Foreskin melanocyte (primary cell): ENCODE measurements at places on chromosomes 12 and 14.

- no peak for DNase-seq
These were observed 943.5 kb downstream of the BCL11B start for GRCh38 chr14:98328496-98328895.

DNA sequence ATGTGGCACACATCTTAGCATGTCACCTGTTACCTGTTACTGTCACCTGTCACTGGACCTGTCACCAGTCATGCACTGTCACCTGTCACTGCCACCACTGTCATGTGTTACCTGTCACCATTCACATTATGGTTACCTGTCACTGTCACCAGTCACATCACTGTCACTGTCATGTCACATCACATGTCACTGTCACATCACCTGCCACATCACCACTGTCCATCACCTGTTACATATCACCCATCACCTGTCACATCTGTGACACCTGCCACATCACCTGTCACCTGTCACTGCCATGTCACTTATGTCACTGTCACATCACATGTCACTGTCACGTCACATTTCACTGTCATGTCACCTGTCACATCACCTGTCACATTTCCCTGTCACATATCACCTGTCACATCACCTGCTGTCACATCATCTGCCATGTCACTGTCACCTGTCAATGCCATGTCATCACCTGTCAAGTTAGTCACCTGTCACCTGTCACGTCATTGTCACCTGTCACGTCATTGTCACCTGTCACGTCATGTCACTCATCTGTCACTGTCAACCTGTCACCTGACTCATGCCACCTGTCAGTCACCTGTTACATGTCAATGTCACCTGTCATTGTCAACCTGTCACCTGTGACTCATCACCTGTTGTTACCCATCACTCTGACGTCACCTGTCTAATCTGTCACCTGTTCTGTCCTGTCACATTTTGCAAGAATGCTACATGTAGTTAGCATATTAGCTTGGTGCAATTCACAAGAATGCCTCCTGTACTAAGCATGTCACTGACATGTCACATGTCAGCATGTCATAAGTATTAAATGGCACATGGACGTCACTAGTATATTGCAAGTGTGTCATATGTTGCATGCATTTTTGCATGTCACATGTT is 29.0 kb upstream of the TESC start:
- no peak for DNase-seq

DNA sequence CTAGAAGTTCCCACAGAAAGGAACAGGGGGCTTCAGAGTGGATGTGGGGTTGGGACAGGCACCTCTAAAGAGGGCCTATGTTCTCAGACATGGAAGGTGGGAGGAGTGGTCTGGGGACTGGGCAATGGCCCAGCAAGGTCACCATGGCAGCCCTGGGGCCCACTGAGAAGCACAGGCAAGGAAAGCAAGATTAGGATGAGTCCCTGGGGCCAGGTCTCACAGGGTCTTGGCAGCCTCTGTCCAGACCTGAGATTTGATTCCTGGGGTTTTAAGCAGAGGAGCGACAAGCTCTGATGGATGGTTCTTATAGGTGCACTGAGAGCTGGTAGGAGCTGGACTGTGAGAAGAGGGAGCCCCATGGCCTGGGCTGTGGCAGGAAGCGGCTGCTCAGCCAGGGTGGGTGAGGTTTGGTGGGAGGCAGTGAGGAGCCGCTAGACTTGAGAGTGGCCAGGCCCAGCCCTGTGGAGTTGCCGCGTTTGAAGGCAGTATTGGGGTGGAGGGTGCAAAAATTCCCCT is 44.0 kb downstream of the DLK1 start:
- DNase-seq = no peak

DNA sequence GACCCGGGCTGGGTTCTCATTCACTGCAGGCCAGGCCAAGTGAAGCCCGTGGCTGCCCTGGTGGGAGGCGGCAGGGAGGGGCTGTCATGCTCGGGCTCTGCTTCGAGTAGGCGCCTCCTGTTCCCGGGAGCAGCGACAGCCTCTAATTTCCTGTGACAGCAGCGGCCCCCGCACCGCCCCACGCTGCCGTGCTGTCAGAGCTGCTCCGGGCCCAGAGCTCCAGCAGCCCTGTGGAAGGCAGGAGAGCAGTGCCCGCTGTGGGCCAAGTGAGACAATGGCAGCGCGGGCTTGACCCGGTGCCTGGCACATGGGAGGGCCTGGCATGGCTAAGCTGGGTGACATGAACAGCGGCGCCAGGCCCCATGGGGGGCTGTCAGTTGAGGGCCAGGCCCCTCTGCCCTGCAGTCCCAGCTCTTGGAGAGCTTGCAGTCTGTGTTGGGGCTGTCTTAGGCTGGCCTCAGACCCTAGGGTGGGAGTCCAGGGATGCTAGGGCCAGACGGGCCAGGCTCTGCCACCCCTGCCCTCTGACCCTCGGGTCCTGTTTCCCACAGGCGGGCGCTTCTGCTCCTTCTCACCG is 5.1 kb downstream of the TRMT61A start:
- no peak for DNase-seq

DNA sequence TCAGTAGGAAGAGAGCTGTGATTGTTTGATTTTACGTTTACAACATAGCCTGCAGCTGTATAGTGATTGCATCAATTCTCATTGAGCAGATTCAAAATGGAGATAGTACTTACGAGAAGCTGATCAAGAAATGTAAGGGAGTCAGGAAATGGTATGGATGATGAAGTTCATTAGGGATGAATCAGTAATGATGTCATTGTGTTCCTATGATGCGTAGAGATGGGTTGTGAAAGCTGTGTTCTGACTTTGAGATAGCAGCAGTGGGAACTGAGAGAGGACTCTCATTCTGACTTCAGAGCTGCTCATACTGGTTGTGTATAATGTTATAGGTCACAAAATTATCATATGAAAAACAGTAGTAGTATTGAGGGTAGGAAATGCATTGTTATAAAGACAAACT is 44.0 kb downstream of the TTLL5 start:
- no peak for DNase-seq

DNA sequence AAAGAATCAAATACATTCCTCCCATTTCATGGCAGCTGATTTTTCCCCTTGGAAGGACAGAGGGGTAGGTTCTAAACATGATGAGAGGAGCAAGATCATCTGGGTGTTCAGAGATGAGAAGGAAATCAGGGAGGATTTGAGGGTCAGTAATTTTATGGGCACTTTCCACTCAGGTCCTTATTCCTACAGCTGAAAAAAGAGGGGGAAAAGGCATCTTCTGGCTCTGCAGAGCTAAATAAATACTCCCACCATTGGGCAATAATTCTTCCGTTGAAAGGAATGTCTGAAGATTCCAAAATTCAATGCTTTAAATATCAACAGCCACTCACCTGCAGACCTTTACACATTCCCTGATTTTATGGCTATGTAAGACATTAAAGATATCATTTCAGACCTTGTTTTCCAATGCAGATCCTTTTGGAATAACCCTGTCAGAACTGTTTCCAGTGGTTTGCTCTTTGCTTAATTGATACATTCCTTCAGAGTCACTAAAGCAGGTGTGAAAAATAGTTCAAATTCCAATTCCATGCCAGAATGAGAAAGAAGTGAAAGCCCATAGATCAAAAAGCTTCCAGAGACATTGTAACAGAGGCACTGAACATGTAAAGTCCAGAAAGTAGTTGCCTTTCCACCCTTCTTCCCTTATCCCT is 233.3 kb upstream of the KRR1 start:
- DNase-seq = no peak

- DNase-seq = peak; percentile 77
These were observed 48.7 kb downstream of the SCARB1 start for GRCh38 chr12:124814741-124815613.

DNA sequence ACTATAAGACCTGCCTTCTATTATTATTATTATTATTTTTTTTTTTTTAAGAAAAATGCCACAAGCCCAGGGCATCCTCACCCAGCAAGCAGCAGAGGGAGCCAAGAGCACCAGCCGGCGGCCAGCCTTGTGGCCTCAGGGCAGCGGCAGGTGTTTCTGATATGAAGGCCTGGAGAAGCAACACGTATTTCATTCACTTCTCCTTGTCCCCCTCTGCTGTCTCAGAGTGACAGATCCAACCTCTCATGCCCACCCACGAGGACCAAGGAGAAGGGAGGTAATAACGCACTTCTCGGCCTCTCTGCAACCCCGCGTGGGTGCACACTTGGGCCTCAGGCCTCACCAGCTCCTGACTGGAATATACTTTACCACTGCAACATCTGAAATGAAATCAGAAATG is 25.4 kb downstream of the CDC42BPB start:
- DNase-seq = no peak

GRCh38 chr12:2666846-2667245 is 127.9 kb upstream of the FKBP4 start:
- no peak for DNase-seq

GRCh38 chr12:15268309-15268708 is 47.1 kb upstream of the RERG start:
- no peak for DNase-seq

DNA sequence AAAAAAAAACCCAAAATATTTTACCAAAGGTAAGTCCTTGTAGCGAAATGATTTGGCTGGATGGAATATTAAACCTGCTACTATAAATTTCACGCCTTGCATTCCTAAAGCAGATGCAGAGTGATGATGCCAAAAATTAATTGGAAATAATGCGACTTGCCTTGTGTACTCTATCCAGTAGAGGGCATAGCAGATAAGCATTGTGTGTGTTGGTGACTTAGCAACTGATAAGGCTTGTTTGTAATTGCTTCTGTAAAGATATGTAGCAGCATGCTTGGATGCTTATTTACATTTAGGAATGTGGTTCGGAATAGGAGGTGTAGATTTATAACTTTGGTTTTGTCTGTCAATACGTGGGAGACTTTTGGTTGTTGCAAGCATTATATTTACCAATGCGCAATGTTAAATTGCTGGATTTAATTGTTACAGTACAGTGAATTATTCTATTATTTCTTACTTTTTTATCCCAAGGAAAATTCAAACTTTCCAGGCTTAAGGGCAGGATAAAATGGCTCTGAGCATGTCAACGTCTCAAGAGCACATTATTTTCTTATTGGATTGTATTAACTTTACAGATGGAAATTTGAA is 80.5 kb downstream of the TMEM260 start:
- DNase-seq = peak; percentile 38

GRCh38 chr14:95875831-95876760 is 536 bp upstream of the TUNAR start:
- no peak for DNase-seq

GRCh38 chr12:53866727-53867126 is 71.9 kb upstream of the HOXC13 start:
- DNase-seq = no peak

DNA sequence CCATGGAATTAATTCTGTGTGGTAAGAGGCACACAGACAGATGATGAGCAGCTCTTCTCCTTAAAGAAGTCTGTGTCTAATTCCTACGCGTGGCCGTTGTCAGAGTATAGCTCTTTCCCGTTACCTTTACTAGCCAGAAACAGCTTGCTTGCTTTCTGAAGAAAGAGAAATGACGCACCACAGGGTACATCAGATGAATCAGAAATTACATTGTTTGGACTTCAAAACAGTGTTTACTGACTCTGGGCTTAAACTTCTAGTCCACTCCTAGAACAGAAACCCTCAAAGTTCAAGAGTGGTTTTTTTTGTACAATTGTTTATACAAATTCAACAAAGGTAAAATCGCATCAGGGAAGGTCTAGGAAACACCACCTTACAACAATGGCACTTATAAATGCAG is 29.0 kb downstream of the RNF34 start:
- no peak for DNase-seq

DNA sequence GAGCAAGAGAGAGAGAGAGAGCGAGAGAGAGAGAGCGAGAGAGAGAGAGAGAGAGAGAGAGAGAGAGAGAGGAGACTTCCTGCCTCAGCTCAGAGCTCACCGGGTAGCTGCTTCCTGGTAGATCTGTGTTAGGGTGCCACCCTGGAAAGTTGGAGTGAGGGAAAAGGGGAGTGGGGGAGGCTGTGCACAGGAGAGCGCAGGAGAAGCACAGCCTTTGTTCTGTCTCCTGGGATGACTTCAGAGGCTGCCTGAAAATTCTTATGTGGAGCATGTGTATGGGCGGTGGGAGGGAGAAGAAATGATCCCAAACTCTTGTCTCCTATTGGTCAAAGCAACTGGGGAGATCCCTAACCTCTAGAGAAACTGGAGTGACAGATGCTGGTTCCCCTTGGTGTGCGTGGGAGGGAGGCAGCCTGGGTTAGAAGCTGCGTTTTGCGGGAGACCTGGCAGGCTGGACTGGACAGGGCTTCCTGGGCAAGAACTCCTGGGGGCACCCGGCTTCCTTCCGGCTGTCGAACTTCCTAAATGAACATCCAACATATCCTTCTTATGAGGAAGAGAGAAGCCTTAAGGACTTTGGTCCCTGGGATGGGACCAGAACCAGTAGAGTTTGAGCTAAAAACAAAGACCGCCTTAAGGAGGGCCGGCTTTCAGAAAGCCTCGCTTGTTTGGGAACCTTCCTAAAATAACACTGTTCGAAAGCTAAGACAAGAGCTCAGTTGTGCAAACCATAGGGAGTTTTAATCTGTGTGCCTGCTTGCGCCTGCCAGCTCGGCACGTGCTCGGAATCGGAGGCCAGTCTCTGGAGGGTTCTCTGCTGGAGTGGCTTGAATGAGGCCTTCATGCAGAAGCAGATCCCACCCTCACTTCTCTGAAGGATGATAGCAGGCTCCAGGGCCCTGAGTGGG is 30.4 kb upstream of the BEGAIN start:
- DNase-seq = peak; percentile 81

GRCh38 chr14:99309220-99309766 is 37.3 kb upstream of the BCL11B start:
- DNase-seq = no peak

GRCh38 chr12:75432924-75433323 is 42.0 kb downstream of the GLIPR1L2 start:
- DNase-seq = no peak

GRCh38 chr12:123387508-123388176 is 3.7 kb downstream of the KMT5A start:
- no peak for DNase-seq

DNA sequence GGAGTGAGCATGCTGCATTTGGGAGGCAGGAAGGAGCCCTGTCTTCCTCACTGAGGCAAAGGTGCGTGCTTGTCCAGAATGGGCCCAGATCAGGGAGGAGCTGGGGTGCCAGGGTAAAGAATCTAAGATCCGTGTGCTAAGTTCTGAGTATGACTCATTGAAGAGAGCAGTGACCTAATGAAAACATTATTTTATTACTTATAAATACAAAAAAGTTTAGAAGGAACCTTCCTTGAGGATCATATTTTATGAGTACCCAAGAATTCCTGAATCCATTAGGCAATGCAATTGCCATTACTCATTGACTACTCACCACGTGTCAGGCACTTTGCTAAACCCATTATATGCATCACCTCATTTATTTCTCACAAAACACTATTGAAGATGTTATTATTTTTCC is 264.7 kb downstream of the EGLN3 start:
- DNase-seq = no peak

- no peak for DNase-seq
These were observed 950 bp downstream of the IFI27 start for GRCh38 chr14:94111276-94112095.

DNA sequence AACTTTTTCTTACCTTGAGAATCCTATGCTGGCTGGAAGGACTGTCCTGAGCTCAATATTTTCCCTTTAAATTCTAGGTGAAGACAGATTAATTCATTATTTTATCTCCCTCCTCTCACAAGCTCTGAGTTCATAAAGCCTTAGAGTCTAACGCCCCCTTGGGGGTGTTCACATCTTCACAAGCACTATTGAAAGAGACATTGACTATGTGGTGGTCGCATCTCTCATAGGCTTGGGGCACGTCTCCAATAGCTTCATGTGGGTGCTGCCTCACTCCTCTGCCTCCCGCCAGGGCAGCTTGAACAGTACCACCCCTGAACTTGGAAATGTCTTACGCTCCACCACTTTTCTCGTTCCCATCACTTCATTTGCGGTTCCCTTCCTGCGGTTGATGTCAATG is 106.2 kb downstream of the UNC79 start:
- no peak for DNase-seq
